ENCODE measurements at places on chromosomes 7 and 10.

- DNase-seq: no peak
Measured at GRCh38 chr7:27151341-27151930, 947 bp downstream of the HOXA3 start.

GRCh38 chr10:132104471-132105301, 38.9 kb downstream of the JAKMIP3 start:
- no peak for DNase-seq

DNA sequence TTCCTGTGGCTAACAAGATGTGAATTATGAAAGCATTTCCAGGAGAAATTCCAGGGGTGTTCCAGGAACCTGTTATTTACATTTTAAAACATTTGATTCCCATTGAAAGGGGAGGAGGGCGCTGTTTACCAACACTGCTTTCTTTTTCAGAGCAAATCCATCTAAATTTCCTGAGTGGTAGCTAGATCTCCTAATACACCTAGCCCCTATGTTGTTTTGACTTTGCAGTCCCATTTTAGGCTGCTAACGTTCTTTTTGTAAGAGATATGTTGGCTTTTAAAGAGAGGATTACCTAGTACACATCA, 130.8 kb downstream of the TCF7L2 start:
- DNase-seq: no peak

DNA sequence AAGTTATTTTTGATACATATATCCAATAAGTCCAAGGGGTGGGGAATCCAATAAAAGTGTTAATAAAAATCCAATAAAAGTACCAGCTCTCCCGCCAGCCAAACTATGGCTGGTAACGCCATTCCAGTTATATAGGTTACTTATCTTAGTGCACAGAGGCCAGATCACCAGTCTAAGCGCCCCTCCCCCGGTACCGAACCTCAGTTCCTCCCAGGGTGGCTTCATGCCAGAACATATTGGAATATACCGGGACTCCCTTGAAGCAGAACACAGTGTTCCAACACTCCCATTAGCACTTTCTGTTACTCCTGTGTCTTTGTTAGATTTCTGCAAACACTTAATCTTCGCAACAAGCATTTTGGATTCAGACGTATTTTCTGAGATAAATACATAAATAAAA, 7.5 kb downstream of the FBH1 start:
- DNase-seq: no peak

- no peak for DNase-seq
Measured at GRCh38 chr10:122033224-122033926, 44.4 kb downstream of the TACC2 start.

- DNase-seq: no peak
Measured at GRCh38 chr10:132865171-132865631, 77.2 kb downstream of the CFAP46 start.

GRCh38 chr10:61897671-61898434, 3.6 kb upstream of the ARID5B start:
- peak; percentile 14 for DNase-seq

DNA sequence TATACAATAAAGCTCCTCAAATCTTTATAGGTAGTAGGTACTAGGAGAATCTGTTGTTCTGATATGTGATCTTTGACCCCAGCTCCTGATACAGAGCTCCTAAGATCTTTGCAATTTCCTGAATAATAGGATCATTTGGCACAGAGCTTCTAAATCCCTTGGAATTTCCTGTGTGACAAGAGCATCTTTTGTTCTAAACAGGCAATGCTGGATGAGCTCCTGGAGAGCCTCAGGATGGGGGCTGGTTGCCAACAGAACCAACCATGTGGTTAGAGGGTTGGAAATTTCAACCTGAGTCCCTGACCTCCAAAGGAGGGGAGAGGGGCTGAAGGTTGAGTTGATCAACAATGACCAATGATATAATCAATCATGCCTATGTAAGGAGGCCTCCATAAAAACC, 629.0 kb downstream of the CCSER2 start:
- peak; percentile 10 for DNase-seq

DNA sequence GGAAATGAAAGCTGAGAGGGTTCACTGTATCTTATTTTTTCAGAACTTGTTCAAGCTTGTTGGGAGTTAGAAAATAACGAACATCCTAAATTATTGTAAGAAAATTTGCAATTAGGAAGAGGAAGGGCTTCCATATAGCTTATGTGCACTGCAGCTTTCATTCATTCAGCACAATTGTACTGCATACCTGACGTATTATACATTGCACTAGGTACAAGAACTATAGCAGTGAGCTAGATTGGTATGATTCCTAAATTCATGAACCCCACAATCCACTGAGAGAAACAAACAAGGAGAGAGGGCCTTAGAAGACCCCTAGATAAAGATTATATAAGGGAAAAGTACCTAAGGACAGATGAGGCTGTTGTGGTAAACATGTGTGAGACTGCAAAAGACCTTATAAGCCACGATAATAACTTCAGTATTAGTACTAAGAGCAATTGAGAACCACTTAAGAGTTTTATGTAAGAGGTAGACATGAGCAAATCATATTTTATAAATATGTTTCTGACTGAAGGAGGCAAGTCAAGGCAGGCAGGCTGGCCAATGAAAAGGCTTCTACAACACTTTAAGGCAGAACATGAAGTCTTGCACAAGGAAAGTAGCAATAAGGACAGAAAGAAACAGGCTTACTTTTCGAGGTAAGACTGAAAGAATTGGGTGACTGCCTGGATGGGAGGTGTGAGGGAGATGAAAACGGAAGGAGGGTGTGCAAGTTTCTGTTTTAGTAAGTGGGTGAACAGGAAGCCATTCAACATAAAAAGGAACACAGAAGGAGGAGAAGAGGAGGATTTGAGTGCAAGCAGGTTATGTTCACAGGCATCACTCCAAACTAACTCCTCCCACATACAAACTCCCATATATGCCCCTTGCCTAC, 77.9 kb upstream of the LRRN3 start:
- no peak for DNase-seq

GRCh38 chr10:118626953-118627352, 31.5 kb upstream of the PRLHR start:
- no peak for DNase-seq

DNA sequence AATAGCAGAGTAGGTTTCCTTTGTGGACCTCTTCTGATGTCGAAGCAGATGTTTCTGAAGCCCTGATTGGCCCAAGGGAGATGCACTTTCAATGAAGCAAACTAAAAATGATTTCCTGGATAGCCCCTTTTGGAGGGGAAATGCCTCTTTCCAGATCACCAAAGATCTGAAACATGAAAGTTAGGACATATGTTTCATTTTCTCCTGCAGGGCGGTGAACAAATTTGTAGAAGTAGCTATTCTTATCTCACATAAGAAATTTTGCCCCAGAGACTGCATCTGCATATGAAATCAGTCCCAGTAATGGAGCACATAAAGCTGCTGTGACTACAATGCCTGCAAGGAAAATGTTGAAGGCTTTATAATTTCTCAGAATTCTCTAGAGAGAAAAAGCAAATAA, 56.0 kb downstream of the THSD7A start:
- no peak for DNase-seq

- no peak for DNase-seq
Measured at GRCh38 chr10:76051007-76051936, 619.8 kb downstream of the LRMDA start.

DNA sequence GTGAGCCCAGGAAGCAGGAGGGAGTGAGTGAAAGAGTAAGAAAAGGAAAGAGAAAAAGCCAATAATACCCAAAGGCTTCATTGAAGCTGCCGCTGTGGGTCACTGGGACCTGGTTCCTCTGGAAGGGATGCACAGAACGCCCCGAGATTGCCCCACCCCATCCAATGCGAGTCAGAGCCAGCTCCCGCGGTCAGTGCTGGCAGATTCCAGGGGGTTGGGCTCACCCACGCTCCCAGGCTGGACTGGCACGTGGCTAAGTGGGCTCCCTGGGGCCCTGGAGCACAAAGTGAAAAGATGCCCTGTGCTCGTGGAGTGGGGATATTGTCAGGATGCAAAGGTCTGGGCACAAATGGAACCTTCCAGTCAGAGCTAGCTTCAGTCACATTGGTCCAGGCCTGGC, 117.0 kb downstream of the OAT start:
- no peak for DNase-seq

DNA sequence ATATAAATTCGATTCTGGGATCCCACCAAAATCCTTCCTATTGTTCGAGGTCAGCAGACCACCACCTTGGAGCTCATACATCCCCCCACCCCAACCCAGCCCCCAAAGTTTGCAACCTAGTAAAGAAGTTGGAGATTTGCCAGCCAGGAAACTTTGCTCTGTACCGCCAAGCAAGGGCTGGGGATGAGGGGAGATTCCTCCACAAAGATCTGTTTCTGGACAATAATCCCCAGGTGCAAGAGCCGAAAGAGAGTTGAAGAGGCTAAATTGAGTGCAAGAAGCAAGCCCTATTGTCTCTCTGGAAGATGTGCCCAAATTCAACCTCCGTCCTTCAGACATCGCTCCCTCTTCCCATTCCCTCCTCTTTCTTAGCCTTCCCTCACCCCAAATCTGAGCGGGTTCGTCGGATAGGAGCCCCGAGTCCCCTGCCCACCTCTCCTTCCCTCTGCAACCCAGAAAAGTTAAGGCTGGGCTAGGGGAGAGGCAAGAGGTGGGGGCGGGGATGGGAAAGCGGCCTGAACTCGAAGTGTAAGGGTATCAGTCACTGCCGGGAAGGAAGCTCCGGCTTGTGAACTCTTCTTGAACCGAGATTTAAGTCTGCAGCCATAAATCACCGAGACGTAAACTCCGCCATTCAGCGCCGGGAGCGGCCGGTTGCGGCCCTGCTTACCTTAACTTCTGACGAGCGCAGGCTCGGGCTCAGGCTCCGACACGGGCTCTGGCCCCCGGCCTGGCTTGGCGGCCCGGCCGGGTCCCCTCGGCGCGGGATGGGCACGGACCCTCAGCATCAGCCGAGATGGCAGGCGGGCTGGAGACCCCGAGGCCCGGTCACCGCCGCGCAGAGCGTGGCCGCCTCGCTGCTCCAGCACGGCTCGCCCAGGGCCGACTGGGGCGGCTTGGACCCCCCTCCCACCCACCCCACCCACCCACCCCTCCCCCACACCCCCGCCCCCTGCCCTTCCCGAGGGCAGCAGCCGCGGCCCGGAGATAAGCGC, 10.8 kb upstream of the HOXA2 start:
- DNase-seq: no peak

DNA sequence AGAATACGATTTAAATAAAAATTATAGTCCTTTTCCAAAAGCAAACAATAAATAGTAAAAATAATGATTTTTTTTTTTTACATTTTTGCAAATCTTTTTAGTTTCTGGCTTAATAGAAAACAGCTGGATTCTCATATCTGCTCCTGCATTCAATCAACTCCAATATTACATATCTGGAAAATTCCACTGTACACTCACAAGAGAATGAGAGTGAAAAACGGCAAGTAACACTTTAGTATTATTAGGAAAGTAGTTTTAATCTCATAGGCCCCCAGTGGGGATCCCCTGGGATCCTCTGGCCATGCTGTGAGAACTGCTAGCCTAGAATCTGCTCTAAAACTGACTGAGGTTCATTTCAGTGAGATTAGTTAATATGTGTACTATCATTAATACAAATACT, 128.6 kb upstream of the LRRN3 start:
- no peak for DNase-seq

Measured in COR-L47 (cell line).